T-cell (primary cell): ENCODE measurements at places on chromosomes 13 and 19. TPM values are rescaled to one million over a fixed set of nuclear protein-coding genes. Genes with fewer than 3 reads are reported as not detected.

DNA sequence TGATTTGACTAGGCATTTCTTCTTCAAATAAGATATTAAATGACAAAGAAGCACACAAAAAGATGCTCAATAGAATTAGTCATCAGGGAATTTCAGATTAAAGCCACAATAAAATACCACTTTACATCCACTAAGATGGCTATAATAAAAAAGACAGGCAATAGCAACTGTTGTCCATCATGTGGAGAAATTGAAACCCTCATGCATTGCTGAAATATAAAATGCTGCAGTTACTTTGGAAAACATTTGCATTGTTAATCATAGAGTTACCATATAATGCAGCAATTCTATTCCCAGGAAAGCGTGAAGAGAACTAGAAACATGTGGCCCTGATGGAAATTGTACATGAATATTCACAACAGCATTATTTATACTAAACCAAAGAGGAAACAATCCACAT, 605.5 kb upstream of the SLITRK1 start:
- no peaks in the 10 kb centered on the region for H3K36me3 ChIP-seq
- H3K27ac ChIP-seq = no peak overlapping the region
- no peak overlapping the region for H3K4me3 ChIP-seq
- no peaks in the 10 kb centered on the region for H3K27me3 ChIP-seq
- no peak for DNase-seq
- H3K4me1 ChIP-seq = no peaks in the 10 kb centered on the region

GRCh38 chr13:51249770-51250741, 27.9 kb downstream of the FAM124A start:
- H3K27ac ChIP-seq = no peak overlapping the region
- H3K27me3 ChIP-seq = peaks cover 12% of the 10 kb centered on the region
- DNase-seq = no peak
- H3K4me3 ChIP-seq = no peak overlapping the region
- no peaks in the 10 kb centered on the region for H3K4me1 ChIP-seq

The SUGT1 gene
- 32.0 TPM for total RNA-seq

DNA sequence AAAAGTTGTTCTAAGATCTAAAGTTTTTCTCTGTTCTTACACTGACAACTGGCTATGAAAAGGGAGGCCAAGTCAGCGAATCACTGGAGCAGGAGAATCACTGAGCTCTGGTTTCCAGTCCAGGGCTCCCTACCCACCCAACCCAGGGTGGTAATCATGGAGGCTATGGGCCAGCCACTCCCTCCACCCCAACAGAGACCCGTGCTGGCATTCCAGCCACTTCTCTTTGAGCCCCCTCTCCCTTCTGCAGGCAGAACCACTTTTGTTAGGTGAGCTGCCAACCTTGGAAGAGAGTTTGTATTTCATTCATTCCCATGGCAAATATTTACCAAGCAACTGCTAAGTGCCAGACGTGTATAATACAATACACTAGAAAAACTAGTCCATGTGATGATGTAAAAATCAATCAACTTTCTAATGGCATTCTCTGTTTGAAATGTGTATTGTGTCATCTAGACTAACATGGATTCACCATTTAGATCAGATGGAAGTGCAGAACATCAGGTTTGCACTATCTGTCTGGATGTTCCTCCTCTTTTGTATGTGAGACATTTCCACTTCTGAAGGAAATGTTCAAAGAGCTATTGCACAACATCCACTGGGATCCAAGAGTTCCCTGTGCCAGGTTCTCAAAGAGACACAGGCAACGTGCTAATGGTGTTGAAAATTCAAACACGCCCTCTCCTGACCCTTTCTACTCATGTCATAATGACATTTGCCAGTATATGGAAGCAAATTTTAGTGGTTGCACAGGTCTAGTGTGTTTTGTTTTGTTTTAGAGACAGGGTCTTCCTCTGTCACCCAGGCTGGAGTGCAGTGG, 5.3 kb downstream of the MLNR start:
- DNase-seq = no peak
- peaks cover 2% of the 10 kb centered on the region for H3K27me3 ChIP-seq
- no peak overlapping the region for H3K27ac ChIP-seq
- no peak overlapping the region for H3K4me3 ChIP-seq

The NRTN gene
- total RNA-seq = 2.0 TPM

- H3K27me3 ChIP-seq = no peaks in the 10 kb centered on the region
- H3K4me3 ChIP-seq = no peak overlapping the region
- H3K36me3 ChIP-seq = no peaks in the 10 kb centered on the region
- no peak overlapping the region for H3K27ac ChIP-seq
- peak; percentile 30 for DNase-seq
Observed at GRCh38 chr13:41500511-41500910, 43.2 kb downstream of the RGCC start.

DNA sequence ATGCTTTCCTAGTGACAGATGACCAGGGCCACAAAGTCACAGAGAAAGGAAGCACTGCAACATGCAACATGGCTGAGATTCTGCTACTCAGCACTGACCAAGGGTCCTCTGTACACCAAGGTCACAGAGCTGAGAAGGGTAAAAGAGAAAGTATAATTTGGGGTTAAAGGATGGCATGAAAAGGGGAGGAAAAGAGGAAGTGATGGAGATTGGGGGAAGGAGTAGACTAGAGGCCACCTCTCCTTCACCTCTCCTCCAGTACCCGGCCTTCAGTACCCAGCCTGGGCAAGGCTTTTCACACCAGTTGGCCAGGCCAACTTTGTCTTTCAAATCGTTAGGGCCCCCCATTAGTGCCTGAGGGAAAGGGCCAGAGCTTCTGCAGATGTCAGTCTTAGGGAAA, 6.3 kb upstream of the RPS19 start:
- no peak for DNase-seq
- no peak overlapping the region for H3K4me3 ChIP-seq
- H3K4me1 ChIP-seq = no peaks in the 10 kb centered on the region

DNA sequence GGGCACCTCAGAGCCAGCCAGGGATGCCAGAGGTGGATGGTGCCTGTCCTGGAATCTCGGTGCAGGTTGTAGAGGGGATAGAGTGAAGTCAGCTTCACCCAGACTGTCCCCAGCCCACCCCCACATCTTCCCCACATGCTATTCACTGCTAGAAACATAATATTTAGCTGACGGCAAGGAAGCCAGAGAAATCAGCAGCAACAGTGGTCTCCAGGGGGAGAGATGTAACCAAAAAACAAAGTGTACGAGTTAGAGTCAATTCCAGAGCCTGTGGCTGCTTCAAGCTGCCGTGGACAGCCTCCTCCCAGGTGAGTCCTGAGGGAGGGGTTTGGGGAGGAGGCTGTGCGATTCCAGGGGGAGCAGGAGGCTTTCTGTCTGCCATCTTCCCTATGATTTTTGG, 97.6 kb downstream of the ZNF536 start:
- peaks cover 3% of the 10 kb centered on the region for H3K27me3 ChIP-seq
- H3K4me3 ChIP-seq = no peak overlapping the region

DNA sequence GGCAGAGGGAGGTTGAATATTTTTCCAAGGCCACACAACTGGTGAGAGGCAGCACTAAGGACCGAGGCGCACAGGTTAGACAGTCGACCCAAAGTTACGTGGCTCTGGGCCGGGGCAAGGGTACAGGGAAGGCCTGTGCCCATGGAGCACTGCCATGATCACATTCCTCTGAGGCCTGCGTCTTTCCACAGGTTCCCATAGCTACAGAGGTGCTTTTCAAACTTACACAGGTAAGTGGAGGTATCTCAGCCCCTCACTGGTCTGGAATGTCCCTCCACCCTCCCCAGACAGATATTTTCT, 814 bp downstream of the ZNF211 start:
- peak overlapping the region; percentile 98 for H3K4me3 ChIP-seq
- DNase-seq = no peak
- H3K27me3 ChIP-seq = no peaks in the 10 kb centered on the region

The DIAPH3 gene
- total RNA-seq = 0.35 TPM

GRCh38 chr19:43625918-43626579, 6.6 kb upstream of the ZNF428 start:
- no peak overlapping the region for H3K4me3 ChIP-seq
- H3K4me1 ChIP-seq = no peaks in the 10 kb centered on the region
- H3K36me3 ChIP-seq = no peaks in the 10 kb centered on the region
- DNase-seq = no peak
- H3K27me3 ChIP-seq = peaks cover 24% of the 10 kb centered on the region

The RUBCNL gene
- 2.2 TPM for total RNA-seq

- H3K4me3 ChIP-seq = no peak overlapping the region
- peak; percentile 43 for DNase-seq
- H3K27me3 ChIP-seq = no peaks in the 10 kb centered on the region
- H3K4me1 ChIP-seq = peaks cover 36% of the 10 kb centered on the region
- peak overlapping the region; percentile 1 for H3K27ac ChIP-seq
Observed at GRCh38 chr19:45455707-45456499, 11.9 kb upstream of the FOSB start.

- no peak overlapping the region for H3K4me3 ChIP-seq
- H3K4me1 ChIP-seq = peaks cover 7% of the 10 kb centered on the region
- H3K36me3 ChIP-seq = no peaks in the 10 kb centered on the region
- no peaks in the 10 kb centered on the region for H3K27me3 ChIP-seq
- DNase-seq = no peak
Observed at GRCh38 chr13:40121722-40122121, 466.3 kb downstream of the COG6 start.

The SHANK1 gene
- 1.3 TPM for total RNA-seq

The ZNF66 gene
- 11.4 TPM for total RNA-seq

- no peak overlapping the region for H3K27ac ChIP-seq
- no peak for DNase-seq
- H3K4me3 ChIP-seq = no peak overlapping the region
- no peaks in the 10 kb centered on the region for H3K27me3 ChIP-seq
- no peaks in the 10 kb centered on the region for H3K36me3 ChIP-seq
- no peaks in the 10 kb centered on the region for H3K4me1 ChIP-seq
Observed at GRCh38 chr19:30593356-30593755, 221.2 kb downstream of the ZNF536 start.

- peak; percentile 95 for DNase-seq
- peak overlapping the region; percentile 93 for H3K27ac ChIP-seq
- H3K4me1 ChIP-seq = peaks cover 96% of the 10 kb centered on the region
Observed at GRCh38 chr19:1076951-1077350, 10.0 kb downstream of the ARHGAP45 start.

The ATP8B3 gene
- total RNA-seq = 4.0 TPM

GRCh38 chr19:1862068-1862423, 1.3 kb downstream of the KLF16 start:
- H3K4me3 ChIP-seq = peak overlapping the region; percentile 80
- peak overlapping the region; percentile 68 for H3K27ac ChIP-seq
- H3K27me3 ChIP-seq = no peaks in the 10 kb centered on the region
- H3K4me1 ChIP-seq = peaks cover 69% of the 10 kb centered on the region

DNA sequence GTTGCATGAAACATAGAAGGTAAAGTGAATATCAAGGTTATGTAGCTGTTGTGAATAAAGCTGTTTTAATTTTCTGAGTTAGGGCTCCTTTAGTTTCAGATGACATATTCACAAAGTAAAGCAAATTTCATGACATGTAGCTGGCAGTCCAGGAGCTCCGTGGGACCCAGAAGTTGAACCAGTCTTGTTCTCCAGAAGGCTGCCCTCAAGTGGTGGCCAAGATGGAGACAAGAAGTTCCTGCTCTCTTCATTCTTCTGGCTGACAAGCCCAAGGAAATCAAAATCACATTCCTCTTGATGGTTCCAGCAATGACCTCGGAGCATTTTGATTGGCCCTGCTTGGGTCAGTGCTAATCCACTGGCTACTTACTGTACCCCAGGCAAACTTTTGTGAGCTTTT, 128.7 kb downstream of the LIG4 start:
- no peaks in the 10 kb centered on the region for H3K27me3 ChIP-seq
- H3K4me1 ChIP-seq = no peaks in the 10 kb centered on the region
- H3K4me3 ChIP-seq = no peak overlapping the region
- no peak for DNase-seq
- H3K27ac ChIP-seq = no peak overlapping the region
- H3K36me3 ChIP-seq = no peaks in the 10 kb centered on the region

DNA sequence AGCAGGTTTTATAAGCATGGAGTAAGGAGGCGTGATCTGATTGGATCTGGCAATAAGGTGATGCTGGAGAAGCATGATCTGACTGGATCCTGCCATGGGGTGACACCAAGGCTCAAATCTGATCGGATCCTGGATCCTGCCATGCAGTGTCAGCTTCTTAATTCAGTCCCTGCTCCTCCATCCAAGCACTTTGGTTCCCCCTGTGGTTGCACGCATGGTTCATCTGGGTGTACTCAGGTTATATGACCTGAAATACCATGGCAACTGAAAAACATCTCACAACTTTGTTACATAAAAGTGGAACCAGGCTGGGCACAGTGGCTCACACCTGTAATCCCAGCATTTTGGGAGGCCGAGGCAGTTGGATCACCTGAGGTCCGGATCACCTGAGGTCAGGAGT, 17.6 kb upstream of the KLK4 start:
- DNase-seq = no peak
- H3K27ac ChIP-seq = no peak overlapping the region
- no peaks in the 10 kb centered on the region for H3K36me3 ChIP-seq

The TRPM4 gene
- total RNA-seq = 0.50 TPM

The ZNF77 gene
- 6.5 TPM for total RNA-seq

DNA sequence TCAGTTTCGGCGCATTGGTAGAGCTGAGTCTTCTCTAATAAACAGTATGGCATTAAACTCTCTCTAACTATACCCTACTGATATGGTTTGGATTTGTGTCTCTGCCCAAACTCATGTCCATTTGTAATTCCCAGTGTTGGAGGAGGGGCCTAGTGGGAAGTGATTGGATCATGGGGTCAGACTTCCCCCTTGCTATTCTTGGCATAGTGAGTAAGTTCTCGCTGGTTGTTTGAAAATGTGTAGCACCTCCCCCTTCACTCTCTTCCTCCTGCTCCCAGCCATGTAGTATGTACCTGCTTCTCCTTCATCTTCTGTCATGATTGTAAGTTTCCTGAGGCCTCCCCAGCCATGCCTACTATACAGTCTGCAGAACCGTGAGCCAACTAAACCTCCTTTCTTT, 682.7 kb upstream of the ARGLU1 start:
- no peaks in the 10 kb centered on the region for H3K4me1 ChIP-seq
- no peak overlapping the region for H3K4me3 ChIP-seq
- H3K36me3 ChIP-seq = no peaks in the 10 kb centered on the region
- DNase-seq = no peak
